ENCODE measurements at places on chromosomes 3 and 15.

DNA sequence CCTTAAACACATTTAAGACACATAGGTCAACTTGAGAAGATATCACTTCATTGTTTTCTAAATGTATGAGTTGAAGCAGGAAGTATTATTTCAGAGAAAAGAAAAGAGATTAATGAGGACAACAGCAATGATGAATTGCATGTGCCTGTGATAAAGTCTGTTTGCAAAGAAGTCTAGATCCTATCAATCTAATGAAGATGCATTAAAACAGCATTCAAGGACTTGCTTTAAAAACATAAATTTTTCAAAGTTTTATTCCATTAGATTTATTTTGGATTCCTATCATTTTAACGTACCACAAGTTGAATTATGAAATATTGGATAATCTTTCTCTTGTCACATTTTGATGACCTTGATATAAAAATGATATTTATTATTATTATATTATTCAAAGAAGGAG lies 642.5 kb upstream of the CCDC54 start:
- DNase-seq, result no peak

- DNase-seq, result no peak
These were observed 587.7 kb upstream of the NR2F2 start for GRCh38 chr15:95742836-95743235.

DNA sequence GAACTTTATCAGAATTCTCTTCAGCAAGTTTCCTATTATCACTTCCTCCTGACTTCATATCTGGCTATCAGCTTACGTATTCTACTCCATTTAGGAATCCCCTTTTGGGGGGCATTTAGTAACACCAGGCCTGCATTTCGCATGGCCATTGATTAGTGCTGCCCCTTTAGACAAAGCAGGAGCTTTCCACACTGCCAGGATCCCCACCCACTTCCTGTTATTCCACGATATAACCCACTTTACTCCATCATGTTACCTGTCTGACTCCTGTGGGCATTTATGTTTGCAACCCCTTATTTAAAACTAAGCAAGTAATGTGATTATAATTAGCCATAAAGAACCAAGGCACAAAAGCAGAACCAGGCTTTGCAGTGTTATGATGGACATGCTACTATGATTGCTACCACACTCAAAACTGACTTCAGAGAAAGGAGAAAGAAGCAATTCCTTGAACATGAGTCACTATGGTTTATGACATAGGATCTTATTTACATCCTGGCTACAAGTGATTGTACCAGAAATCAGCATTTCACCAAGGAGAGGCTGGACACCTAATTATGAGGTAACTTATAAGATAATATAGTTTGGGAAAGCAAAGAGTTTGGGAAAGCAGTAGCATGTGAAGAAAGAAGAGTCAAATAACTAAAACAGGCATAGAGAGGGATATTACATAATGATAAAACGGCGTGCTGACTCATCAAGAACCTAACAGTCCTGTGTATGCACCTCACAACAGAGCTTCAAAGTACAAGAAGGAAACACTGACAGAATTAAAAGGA lies 96.3 kb downstream of the IGSF11 start:
- DNase-seq, result no peak

DNA sequence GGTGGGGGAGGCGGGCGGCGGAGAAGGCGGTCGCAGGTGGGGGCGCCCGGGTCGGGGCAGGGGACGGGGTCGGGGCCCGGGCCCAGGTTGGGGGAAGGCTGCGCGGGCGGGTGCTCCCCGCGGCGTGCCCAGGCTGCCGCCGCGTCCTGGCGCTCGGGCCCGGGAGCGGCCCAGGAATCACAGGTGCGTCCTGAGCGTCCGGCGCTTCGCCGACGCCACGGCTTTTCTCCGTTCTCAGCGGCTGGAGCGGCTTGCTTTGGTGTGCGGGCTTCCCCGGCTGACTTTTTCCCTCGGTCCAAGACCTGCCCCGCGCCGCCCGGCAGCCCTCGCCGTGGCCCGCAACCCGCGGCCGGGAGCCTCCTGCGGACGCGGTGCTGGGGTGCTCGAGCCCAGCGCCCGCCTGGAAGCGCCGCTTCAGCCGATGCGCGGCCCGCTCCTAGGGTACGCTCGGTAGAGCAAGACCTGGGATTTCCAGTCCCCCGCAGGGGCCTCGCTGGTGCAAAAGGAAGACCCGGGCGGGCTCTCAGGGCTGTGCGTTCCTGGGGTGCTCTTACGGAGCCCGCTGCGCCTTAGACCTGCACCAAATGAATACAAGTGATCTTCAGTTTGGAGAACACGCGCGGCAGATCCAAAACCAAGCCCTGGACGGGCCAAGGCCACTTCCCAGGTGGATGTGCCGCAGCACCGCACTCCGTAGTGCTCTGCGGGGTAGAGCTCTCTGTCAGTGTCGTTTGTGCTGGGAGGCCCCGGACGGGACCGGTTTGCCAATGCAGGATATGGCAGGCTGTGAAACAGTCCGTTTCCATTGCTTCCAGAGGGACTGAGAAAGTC lies 639 bp downstream of the NIPA1 start:
- DNase-seq, result no peak

GRCh38 chr3:11570789-11571495 lies 72.8 kb downstream of the VGLL4 start:
- DNase-seq, result no peak
